ENCODE measurements at places on chromosomes 7 and 10.

- no peak overlapping the region for H3K27ac ChIP-seq
- no peak for DNase-seq
- no peaks in the 10 kb centered on the region for H3K27me3 ChIP-seq
- H3K4me1 ChIP-seq, result no peaks in the 10 kb centered on the region
Observed at GRCh38 chr10:26528048-26528447, 89.9 kb downstream of the APBB1IP start.

GRCh38 chr10:99569253-99569939 lies 36.7 kb downstream of the NKX2-3 start:
- no peaks in the 10 kb centered on the region for H3K36me3 ChIP-seq
- peaks cover 24% of the 10 kb centered on the region for H3K27me3 ChIP-seq
- no peaks in the 10 kb centered on the region for H3K4me1 ChIP-seq

- H3K4me3 ChIP-seq, result no peak overlapping the region
- no peak for DNase-seq
Observed at GRCh38 chr7:20577441-20578071, 37.9 kb upstream of the ABCB5 start.

DNA sequence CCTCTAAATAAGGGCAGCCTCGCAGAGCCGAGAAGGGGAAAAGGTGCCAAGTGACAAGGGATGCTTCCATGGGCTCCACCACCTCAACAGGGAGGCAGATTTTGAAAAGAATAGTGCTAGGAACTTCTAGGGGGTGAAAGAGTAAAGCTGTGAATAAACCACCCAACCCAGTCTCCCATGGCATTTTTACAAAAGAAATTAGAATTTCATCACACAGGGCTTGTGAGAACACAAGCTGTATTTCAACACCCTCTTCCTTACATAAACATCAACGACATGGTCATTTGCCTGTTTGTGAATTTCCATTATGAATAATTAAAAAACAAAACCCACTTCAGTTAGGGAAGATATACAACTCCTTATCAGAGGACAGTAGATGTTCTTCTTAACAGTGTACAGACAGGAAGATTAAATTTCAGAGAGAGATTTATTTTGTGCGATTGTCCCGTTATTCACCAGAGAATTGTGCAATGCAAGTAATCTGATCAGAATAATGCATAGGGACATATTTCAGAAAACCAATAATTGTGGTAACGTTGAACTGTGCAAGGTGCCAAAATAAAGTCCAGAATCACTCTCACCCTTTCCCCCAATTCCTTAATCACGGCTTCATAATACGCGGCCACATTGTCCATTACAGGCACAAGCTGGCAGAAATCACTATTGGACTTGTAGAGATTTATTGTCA lies 207.8 kb upstream of the MGMT start:
- H3K27me3 ChIP-seq, result no peaks in the 10 kb centered on the region
- no peaks in the 10 kb centered on the region for H3K36me3 ChIP-seq
- no peak for DNase-seq
- H3K4me3 ChIP-seq, result no peak overlapping the region
- H3K27ac ChIP-seq, result no peak overlapping the region

DNA sequence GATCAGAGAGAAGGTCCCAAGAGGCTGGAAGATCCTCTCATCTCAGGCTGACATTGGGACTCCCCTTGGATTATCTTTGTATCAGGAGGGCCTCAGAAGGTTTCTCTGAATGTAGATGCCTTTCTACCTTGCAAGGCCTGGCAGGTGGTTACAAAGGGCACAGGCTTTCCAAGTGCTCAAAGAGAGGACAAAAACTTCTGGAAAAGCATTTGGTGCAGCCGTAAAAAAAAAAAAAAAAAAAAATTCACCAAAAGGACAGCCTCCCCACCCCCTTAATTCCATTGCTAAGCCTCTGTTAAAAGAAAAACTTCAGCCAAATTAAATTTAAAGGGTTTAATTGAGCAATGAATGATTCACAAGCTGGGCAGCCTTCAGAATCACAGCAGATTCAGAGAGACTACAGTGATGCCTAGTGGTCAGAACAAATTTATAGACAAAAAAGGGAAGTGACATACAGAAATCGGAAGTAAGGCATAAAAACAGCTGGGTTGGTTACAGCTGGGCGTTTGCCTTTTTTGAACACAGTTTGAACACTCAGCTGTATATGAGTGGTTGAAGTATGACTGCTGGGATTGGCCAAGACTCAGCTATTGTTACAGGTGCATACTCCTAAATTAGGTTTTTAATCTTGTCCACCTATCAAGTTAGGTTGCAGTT lies 42.5 kb upstream of the LRGUK start:
- no peak for DNase-seq
- no peaks in the 10 kb centered on the region for H3K4me1 ChIP-seq
- H3K27ac ChIP-seq, result no peak overlapping the region
- no peaks in the 10 kb centered on the region for H3K27me3 ChIP-seq
- no peaks in the 10 kb centered on the region for H3K36me3 ChIP-seq
- H3K4me3 ChIP-seq, result no peak overlapping the region

- H3K27me3 ChIP-seq, result peaks cover 2% of the 10 kb centered on the region
- no peak for DNase-seq
- peaks cover 14% of the 10 kb centered on the region for H3K4me1 ChIP-seq
Observed at GRCh38 chr10:30284865-30285594, 64.0 kb downstream of the MTPAP start.

GRCh38 chr10:31707093-31708039 lies 221.3 kb downstream of the ARHGAP12 start:
- H3K36me3 ChIP-seq, result peaks cover 6% of the 10 kb centered on the region
- peak overlapping the region; percentile 78 for H3K27ac ChIP-seq
- H3K27me3 ChIP-seq, result peaks cover 3% of the 10 kb centered on the region
- H3K4me3 ChIP-seq, result peak overlapping the region; percentile 31

GRCh38 chr7:133572843-133573242 lies 320.0 kb downstream of the EXOC4 start:
- DNase-seq, result no peak
- H3K27me3 ChIP-seq, result no peaks in the 10 kb centered on the region
- H3K4me1 ChIP-seq, result no peaks in the 10 kb centered on the region
- H3K36me3 ChIP-seq, result no peaks in the 10 kb centered on the region
- H3K4me3 ChIP-seq, result no peak overlapping the region

GRCh38 chr10:67785098-67785497 lies 52.9 kb downstream of the DNAJC12 start:
- DNase-seq, result peak; percentile 68
- peak overlapping the region; percentile 53 for H3K27ac ChIP-seq
- no peaks in the 10 kb centered on the region for H3K27me3 ChIP-seq
- no peaks in the 10 kb centered on the region for H3K36me3 ChIP-seq
- no peak overlapping the region for H3K4me3 ChIP-seq
- H3K4me1 ChIP-seq, result peaks cover 47% of the 10 kb centered on the region

DNA sequence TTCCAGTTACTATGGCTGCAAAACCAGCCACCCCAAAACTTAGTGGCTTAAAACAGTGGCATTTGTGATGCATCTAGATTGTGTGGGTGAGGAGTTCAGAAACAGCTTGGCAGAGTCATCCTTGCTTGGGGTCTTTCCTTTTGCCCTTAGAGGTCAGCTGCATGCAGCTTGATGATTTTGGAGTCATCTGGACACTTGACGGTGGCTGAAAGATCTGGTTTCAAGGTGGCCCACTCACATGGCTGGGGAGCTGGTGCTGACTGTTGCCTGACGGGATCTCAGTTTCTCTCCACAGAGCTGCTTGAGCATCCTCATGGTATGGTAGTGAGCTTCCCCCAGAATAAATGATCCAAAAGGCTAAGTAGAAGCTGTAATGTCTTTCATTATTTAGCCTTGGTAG lies 191.3 kb upstream of the GALNT17 start:
- H3K27me3 ChIP-seq, result no peaks in the 10 kb centered on the region
- no peak overlapping the region for H3K4me3 ChIP-seq
- H3K4me1 ChIP-seq, result no peaks in the 10 kb centered on the region

DNA sequence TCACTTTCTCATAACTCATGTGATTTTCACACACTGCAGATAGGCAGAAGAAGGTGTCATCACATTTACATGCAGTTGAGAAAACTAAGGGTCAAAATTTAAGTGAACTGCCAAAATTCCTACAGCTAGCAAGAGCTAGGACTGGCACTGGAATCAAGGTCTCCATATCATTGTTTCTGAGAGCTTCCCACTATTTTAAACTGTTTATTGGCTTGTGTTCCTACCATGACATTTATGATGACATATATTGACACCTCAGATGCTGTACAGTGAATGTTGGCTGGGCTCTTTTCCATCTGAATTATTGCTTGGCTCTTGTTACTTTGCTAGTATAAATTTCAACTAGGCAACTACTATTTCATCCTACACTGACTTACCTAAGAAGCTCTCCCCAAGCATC lies 2.0 kb downstream of the THSD7A start:
- no peak overlapping the region for H3K27ac ChIP-seq
- H3K4me1 ChIP-seq, result peaks cover 9% of the 10 kb centered on the region
- no peak for DNase-seq
- peaks cover 31% of the 10 kb centered on the region for H3K27me3 ChIP-seq

- no peak overlapping the region for H3K4me3 ChIP-seq
- no peak for DNase-seq
- H3K27ac ChIP-seq, result no peak overlapping the region
- peaks cover 29% of the 10 kb centered on the region for H3K4me1 ChIP-seq
- no peaks in the 10 kb centered on the region for H3K27me3 ChIP-seq
Observed at GRCh38 chr7:73570521-73570920, 7.9 kb downstream of the TBL2 start.

- no peak for DNase-seq
- H3K27me3 ChIP-seq, result peaks cover 70% of the 10 kb centered on the region
- H3K27ac ChIP-seq, result no peak overlapping the region
Observed at GRCh38 chr10:77636967-77637531, 559 bp downstream of the KCNMA1 start.

DNA sequence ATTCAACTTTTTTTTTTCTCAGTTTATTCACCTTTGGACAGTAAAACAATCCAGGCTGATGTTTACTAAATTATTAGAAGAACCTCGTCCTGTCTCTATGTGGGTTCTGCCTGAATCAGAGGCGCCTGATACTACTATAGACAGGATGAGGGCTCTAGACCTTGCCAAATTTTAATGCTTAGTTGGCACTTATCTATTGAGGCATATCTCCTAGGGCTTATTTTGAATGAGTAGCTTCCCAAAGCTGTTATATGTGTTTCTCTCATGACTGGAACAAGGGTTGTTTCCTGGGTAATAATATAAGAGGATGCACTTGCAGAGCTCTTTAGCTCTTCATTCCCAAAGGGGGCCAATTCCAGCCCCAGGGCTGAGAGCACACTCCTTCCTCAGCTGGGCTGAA lies 23.6 kb downstream of the HECW1 start:
- H3K4me3 ChIP-seq, result no peak overlapping the region
- DNase-seq, result no peak
- peaks cover 13% of the 10 kb centered on the region for H3K27me3 ChIP-seq

- H3K36me3 ChIP-seq, result no peaks in the 10 kb centered on the region
- no peak overlapping the region for H3K4me3 ChIP-seq
- H3K27me3 ChIP-seq, result peaks cover 1% of the 10 kb centered on the region
- DNase-seq, result no peak
- no peak overlapping the region for H3K27ac ChIP-seq
- no peaks in the 10 kb centered on the region for H3K4me1 ChIP-seq
Observed at GRCh38 chr7:87003872-87004798, 55.3 kb downstream of the ELAPOR2 start.

GRCh38 chr10:114301177-114301576 lies 62.1 kb downstream of the VWA2 start:
- no peak overlapping the region for H3K27ac ChIP-seq
- H3K4me1 ChIP-seq, result peaks cover 13% of the 10 kb centered on the region
- DNase-seq, result no peak
- no peak overlapping the region for H3K4me3 ChIP-seq
- peaks cover 5% of the 10 kb centered on the region for H3K36me3 ChIP-seq

- H3K4me1 ChIP-seq, result no peaks in the 10 kb centered on the region
- H3K36me3 ChIP-seq, result no peaks in the 10 kb centered on the region
- no peaks in the 10 kb centered on the region for H3K27me3 ChIP-seq
- DNase-seq, result no peak
Observed at GRCh38 chr7:28666154-28666553, 253.8 kb downstream of the CREB5 start.

DNA sequence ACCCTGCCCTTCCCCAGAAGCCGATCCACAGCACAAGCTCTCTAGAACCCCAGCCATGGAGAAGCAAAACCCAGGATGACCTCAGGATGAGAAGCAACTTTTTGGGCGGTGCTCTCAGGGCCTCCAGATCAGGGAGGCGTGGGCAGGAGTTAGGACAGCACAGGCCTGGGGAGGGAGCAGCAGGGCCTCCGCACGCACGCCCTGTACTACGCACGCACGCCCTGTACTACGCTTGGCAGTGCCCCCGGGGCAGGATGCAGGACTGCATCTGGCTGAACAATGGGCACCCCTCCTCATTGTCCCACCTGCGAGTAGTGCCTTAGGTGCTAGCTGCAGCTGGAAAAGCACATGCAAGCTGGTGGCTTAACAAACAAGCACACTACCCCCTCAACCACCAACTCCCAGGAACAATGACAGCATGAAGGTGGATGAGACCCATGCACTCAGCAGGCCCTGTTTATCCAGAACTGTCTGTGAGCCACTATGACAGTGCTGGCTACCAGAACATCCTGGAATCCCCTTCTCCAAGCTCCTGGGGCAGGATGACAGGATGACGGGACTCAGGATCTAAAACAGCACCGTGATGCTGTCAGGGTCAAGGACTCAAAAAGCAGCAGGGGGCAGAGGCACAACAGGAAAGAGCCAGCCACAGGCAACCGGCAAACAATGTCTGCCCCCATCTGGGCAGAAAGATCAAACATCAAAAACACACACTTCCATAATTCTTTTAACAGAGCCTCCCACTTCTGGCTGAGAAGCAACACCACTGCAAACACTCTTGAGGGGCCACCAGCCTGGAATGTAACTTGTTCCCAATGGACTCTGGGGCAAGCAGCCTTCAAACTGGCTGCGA lies 11.8 kb downstream of the PODXL start:
- no peaks in the 10 kb centered on the region for H3K27me3 ChIP-seq
- no peak overlapping the region for H3K27ac ChIP-seq
- H3K36me3 ChIP-seq, result no peaks in the 10 kb centered on the region

GRCh38 chr10:133530506-133530905 lies 3.3 kb downstream of the CYP2E1 start:
- no peak for DNase-seq
- H3K4me1 ChIP-seq, result peaks cover 24% of the 10 kb centered on the region
- H3K27ac ChIP-seq, result no peak overlapping the region
- H3K36me3 ChIP-seq, result no peaks in the 10 kb centered on the region
- peak overlapping the region; percentile 6 for H3K4me3 ChIP-seq

GRCh38 chr10:34474009-34474376 lies 341.1 kb downstream of the PARD3 start:
- no peaks in the 10 kb centered on the region for H3K4me1 ChIP-seq
- no peaks in the 10 kb centered on the region for H3K36me3 ChIP-seq
- DNase-seq, result no peak
- no peak overlapping the region for H3K27ac ChIP-seq
- no peak overlapping the region for H3K4me3 ChIP-seq

DNA sequence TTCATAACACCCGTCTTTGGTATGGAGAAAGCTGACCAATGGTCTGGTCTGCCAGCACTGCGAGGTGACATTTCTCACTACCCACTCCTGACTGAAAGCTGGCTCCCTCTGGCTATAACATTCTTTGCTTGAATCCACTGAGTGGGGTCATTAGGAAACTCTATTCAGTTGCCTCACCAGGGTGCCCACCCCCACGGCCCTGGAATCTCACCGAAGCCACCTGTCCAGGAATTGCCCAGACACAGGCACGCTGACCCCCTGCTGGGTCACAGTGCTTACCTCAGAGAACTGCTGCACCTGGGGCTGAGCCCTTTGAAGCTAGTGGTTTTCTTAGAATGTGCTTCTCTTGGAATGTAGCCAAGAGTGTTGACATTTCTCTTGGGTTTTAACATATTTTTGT lies 28.6 kb downstream of the HECW1 start:
- no peak overlapping the region for H3K27ac ChIP-seq
- no peak overlapping the region for H3K4me3 ChIP-seq
- DNase-seq, result no peak
- peaks cover 9% of the 10 kb centered on the region for H3K27me3 ChIP-seq

GRCh38 chr10:119115926-119116325 lies 12.0 kb downstream of the DENND10 start:
- H3K36me3 ChIP-seq, result peaks cover 66% of the 10 kb centered on the region
- H3K4me3 ChIP-seq, result no peak overlapping the region
- no peak for DNase-seq
- peaks cover 36% of the 10 kb centered on the region for H3K4me1 ChIP-seq
